ENCODE measurements at places on chromosomes 1 and 21.

DNA sequence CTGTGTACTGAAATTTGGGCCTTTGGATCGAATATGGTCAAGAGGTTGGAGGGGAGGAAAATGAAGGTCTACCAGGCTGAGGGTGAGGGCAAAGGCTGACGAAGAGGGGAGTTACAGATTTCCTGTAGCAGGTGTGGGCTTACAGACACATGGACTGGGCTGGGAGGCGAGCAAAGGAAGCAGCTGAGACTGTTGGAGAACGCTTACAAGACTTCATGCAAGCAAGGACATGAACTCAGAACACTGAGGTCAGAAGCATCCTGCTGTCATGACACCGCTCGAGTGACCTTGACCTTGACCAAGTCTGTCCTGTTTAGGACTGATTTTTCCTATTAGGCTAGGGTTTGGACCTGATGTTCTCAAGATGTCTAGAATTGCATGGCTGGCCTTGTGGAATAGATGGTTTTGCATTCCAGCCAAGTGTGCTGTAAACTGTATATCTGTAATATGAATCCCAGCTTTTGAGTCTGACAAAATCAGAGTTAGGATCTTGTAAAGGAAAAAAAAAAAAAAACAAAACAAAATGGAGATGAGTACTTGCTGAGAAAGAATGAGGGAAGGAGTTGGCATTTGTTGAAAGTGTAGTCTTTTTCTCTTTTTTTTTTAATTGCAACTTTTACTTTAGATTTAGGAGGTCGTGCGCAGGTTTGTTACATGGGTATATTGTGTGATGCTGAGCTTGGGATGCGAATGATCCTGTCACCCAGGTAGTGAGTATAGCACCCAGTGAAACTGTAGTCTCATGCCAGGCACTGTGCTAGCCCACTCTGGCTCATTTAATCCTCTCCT is 5.8 kb downstream of the ELF3 start:
- no peak for DNase-seq

GRCh38 chr1:204146309-204146708 is 5.5 kb downstream of the ETNK2 start:
- no peak for DNase-seq

DNA sequence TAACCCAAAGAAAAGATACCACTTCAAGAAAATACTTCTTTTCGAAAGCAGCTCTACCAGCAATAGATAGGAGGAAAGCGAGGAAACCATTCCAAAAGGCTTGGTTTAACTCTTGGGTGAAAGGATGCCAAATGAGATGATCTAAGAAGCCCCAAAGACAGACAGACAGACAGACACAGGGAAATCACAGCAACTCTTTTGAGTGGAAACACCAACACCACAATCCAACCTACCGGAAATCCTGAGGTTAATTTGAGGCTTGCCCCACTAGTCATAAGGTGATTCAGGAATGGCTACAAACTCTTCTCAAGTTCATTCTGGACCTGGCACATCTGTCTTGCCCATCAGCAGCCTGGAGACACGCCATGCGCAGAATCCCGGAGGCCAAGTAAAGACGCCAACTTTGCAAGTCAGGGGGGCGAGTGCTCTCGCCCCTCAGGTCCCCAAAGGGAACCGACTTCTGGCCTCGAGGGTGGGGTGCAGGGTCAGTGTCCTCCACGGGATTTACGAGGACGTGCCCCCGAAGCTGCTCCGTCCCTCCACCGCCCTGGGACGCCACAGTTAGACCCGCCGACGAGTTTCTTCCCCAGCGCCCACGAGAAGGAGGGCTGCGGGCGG is 778 bp downstream of the EVI5 start:
- peak; percentile 71 for DNase-seq

GRCh38 chr1:25501235-25502058 is 42.0 kb upstream of the LDLRAP1 start:
- no peak for DNase-seq

GRCh38 chr1:10838541-10838940 is 42.1 kb upstream of the CASZ1 start:
- DNase-seq: no peak

GRCh38 chr21:41707231-41707959 is 59.5 kb downstream of the RIPK4 start:
- no peak for DNase-seq

- DNase-seq: peak; percentile 32
These were observed 8.1 kb downstream of the ADPRS start for GRCh38 chr1:36096500-36097432.

GRCh38 chr1:232635778-232636356 is 5.9 kb upstream of the SIPA1L2 start:
- peak; percentile 72 for DNase-seq

GRCh38 chr1:185656663-185657062 is 77.5 kb upstream of the HMCN1 start:
- DNase-seq: no peak

- DNase-seq: peak; percentile 81
These were observed 8.7 kb downstream of the UBE2G2 start for GRCh38 chr21:44792702-44793591.

GRCh38 chr1:94979656-94980581 is 53.0 kb upstream of the CNN3 start:
- DNase-seq: no peak

DNA sequence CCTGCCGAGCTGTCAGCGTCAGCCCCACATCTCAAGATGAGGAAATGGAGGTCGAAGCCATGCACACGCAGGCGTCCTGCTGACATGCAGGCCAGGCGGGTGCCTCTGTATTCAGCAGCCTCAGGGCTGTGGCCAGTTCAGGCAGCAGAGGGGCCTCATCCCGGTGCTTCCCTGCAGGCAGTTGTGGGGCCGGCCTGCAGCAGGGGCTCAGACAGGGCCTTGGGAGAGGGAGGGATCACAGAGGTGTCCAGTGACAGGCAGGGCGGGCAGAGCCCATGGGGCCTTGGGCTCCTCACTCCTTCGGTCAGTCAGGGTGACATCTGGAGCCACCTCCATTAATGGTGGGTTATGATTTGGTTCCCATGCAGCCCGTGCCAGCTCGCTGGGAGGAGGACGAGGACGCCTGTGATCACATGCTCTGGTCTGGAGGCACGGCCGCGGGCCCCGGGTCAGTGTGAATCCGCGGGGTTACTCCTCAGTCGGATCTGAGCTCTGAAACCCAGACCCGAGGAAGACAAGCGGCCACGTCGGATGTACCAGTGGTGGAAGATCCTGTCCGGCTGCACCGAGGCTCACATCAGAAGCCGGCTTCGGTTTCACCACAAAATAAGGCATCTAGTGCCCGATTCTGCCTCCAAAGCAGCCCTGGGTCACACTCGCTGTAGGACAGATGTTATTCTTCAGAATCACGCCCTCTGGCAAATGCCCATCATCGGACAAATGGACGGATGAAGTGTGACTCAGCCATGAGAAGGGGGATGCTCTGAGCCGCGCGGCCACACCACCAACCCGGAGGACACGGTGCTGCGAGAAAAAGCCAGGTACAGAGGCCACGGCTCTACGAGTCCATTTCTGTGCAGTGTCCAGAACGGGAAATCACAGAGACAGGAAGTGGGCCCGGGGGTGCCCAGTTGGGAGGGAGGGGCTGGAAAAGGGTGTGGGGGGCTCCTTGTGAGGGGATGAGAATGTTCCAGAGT is 33.4 kb downstream of the KRTAP10-1 start:
- no peak for DNase-seq

DNA sequence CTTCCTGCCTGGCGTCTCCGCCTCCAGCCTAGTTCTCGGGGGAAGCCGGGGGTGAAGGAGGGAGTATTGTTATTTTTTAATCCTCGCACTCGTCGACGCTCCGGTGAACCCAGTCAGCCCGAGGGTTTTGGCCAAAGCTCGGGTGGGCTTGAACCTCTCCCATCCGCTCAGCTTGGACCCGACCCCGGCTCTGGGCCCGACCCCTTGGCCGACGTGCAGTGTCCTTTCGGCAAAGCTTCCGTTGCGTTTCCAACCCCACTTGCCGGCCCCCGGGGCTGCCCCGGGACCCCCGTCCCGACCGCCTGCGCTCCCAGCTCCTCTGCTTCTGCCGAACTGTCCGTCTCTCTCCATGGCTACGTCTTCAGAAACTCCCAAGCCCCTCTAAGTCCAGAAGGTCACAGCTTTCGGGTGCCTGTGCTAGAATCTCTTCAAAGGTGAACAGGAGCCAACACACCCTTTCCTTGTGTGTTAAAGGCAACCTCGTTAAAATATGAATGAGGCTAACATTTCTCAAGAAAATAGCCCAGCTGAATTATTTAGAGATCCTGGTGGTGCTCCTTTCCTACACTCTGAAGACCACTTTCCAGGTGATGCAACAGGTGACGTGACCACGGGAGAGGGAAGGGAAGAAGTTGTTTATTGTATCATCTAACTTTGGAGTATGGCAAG is 647 bp downstream of the DESI2 start:
- peak; percentile 21 for DNase-seq

Measured in common myeloid progenitor, CD34-positive (primary cell).